Central memory CD4-positive, alpha-beta T cell (primary cell): ENCODE measurements at places on chromosomes 7 and 10.

DNA sequence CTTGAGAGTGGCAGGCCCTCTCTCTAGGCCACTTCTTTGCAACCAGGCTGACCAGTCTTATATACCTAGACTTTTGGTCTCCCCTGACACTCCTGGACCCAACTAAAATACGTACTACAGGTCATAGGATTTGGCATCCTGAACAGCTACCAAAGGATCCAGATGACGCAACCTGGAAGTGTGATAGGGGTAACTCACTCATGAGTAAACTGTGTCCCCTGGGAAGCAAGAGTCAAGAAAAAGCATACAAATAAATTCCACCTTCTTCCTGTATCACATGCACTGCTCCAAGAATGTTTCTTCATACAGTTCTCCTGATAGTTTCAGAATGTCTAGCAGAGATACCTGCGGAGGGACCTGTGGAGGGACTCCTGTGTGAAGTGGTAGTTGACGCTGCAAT is 172.3 kb downstream of the MDFIC start:
- DNase-seq: no peak

- no peak for DNase-seq
Measured at GRCh38 chr7:127818306-127818705, 166.3 kb downstream of the SND1 start.

GRCh38 chr10:93813507-93814465 is 56.0 kb downstream of the LGI1 start:
- no peak for DNase-seq

DNA sequence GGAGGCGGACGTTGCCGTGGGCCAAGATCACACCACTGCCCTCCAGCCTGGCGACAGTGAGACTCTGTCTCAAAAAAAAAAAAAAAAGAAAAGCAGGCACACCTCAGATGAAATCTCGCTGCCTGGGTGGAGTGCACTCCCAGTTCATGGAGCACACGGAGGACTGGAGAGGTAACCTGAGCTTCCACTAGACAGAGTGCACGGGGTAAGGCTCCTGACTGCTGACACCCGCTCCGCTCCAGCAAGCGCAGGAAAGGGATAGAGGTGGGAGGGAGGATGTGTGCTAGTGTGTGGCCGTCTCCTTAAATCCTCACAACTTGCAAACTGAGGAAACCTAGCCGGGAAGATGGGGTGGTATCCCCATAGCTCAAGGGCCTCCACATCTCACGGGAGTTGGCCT is 50.8 kb downstream of the FAM53B start:
- DNase-seq: no peak

GRCh38 chr7:157459966-157460365 is 123.2 kb downstream of the DNAJB6 start:
- DNase-seq: no peak

DNA sequence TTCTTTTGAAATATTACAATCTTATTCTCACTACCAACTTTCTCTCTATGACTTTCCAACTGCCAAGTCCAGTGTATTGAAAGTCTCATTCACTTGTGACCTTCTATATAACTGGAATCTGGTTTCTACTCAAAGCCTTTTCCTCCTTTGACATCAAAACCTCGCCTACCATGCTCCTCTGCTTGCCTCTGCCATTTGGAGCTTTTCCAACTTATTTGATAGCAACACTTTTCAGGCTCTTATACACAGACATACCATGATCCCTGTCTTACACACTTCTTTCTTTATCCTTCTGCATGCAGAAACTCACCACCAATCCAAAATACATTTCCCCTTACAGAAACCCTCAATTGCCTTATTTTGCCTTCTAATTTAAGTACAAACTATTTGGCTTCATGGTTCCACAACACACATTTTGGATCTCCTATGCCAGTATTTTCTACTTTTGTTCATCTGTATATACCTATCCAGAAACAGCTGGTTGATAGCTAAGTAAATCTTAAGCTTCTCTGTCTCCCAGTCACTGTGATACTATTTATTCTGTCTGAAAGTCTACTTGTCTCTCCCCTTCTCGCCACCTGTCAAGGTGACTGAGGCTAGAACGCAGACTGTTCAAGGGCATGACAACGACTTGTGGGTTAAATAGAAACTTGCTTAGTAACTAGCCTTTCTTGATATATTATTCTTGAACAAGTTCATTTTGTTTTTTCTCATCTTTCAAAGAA is 22.4 kb downstream of the GNG11 start:
- no peak for DNase-seq

DNA sequence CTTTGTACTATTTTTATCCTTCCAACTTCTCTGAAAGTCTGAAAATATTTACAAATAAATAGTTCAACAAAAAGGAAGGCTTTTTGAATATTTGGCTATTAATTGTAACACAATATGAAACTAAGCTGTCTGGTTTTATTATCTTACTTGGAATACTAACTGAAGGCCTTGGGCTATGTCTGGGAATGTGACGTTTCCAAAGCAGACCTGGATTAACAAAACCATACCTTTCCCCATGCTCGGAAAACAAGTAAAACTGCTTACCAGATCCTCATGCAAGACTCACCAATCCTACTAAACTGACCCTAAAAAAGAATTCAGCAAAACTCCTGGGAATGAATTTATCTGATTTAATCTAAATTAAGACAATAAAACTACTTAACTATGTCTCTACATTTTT is 116.4 kb downstream of the ATE1 start:
- no peak for DNase-seq

GRCh38 chr10:92184977-92185376 is 105.9 kb downstream of the CPEB3 start:
- DNase-seq: no peak
